ENCODE measurements at places on chromosomes 12 and 14. TPM values are rescaled to one million over a fixed set of nuclear protein-coding genes. Genes with fewer than 3 reads are reported as not detected.

- DNase-seq, result no peak
These were observed 37.0 kb upstream of the PNMA1 start for GRCh38 chr14:73751157-73751691.

ACRBP gene
- total RNA-seq, result not detected

OAS1 gene
- total RNA-seq, result 9.5 TPM

SLC2A14 gene
- total RNA-seq, result not detected

- no peak for DNase-seq
These were observed 66.0 kb upstream of the LHX5 start for GRCh38 chr12:113537751-113538087.

- peak; percentile 44 for DNase-seq
These were observed 397.6 kb downstream of the NUAK1 start for GRCh38 chr12:105740970-105741725.

C14orf180 gene
- total RNA-seq, result 0.26 TPM

DNA sequence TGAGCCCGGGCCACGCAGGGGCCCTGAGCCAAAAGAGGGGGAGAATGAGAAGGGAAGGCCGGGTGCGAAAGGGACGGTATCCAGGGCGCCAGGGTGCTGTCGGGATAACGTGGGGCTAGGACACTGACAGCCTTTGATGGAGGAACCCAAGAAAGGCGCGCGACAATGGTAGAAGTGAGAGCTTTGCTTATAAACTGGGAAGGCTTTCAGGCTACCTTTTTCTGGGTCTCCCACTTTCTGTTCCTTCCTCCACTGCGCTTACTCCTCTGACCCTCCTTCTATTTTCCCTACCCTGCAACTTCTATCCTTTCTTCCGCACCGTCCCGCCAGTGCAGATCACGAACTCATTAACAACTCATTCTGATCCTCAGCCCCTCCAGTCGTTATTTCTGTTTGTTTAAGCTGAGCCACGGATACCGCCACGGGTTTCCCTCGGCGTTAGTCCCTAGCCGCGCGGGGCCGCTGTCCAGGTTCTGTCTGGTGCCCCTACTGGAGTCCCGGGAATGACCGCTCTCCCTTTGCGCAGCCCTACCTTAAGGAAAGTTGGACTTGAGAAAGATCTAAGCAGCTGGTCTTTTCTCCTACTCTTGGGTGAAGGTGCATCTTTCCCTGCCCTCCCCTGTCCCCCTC, 3.0 kb downstream of the SSTR1 start:
- DNase-seq, result no peak

- no peak for DNase-seq
These were observed 28.8 kb downstream of the DMAC2L start for GRCh38 chr14:50340963-50341362.

SSPN gene
- 76.7 TPM for total RNA-seq

DNA sequence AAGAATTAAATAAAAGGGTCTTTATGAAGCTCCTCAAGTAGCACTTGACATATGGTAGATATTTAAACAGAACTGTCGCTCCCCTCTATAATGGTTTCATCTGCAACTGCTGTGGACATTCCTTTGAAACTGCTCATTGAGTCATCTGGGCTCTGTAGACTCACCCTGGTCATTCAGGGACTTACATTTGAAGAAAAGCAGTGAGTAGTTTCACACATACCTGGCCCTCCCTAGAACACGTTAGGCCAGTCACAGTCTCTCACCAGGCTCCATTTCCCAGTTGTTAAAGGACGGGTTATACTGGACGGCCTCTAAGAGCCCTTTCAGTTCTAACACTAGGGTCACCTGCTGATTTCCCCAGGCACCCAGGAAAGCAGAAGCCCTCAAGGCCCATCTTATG, 217.0 kb downstream of the BCL11B start:
- no peak for DNase-seq

DNA sequence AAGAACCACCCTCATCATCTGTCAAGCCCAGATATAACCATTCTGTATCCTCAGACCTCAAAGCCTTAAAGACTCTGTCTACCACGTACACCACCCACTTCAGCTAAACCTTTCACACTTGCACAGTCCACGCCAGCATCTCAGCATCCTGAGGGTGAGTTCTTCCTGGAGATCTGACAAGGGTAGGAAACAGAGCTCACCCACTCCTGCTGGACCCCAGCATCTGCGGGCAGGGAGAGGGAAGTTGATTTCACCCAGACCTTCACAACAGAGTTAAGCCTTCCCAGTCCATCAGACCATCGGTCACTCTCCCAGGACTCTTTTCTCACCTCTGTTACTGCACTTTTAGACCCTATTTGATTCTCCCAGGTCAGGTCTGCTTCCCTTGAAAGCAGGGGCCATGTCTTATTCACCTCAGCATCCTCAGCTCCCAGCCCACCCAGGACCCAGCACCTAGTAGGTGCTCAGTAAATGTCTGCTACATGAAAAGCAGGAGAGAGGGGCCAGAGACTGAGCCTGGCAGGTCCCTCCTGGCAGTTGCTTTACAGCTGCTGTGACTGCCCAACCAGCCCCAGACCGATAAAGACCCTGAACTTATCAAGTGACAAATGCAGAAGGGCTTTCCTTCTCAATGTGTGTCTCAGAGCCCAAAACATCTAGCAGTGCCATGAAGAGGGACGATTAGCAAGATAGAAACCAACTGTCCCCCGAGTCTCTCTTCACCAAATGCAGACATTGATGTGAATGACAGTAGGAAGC, 34.1 kb downstream of the ANO2 start:
- no peak for DNase-seq

DNA sequence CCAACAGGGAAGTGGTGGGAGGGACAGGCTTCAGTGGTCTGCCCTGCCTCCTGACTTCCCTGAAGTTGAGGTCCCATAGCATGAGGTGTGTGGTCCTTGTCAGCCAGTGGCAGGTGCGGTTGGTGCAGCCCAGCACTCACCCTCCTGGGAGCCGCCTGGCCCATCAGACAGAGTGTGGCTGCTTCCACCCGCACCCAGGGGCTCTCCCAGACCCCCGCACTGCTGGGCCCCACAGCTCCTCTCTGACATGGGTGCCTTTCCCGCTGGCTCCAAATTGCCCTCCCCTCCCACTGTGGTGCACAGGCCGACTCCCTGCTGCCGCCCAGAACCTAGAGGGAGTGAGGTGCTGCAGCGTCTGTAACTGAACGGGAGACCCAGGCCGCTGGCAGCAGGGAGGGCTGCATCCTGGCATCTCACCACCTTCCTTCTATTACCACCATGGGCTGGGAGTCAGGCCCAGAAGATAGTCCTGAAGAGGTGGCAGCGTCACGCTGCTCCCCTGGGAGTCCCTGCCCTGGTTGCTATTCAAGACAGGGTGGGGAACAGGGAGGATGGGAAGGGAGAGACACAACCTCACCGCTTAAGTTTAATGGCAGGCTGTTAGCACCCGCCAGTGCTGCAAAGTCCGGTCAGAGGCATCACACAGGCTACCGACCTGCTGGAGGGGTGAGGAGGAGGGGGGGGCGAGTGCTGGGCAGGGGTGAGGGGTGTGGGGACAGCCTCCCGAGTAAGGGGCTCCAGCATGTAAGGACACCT, 180.6 kb upstream of the PRMT8 start:
- no peak for DNase-seq

- no peak for DNase-seq
These were observed 75.2 kb downstream of the CMAS start for GRCh38 chr12:22121224-22121623.

GRCh38 chr14:23353433-23353780, 720 bp upstream of the SLC22A17 start:
- no peak for DNase-seq

IFT43 gene
- 57.5 TPM for total RNA-seq

GUCY2C gene
- total RNA-seq, result 0.15 TPM

GRCh38 chr12:100158535-100158934, 15.9 kb upstream of the BLTP3B start:
- DNase-seq, result no peak

GRCh38 chr14:21103411-21103709, 2.5 kb downstream of the TMEM253 start:
- no peak for DNase-seq

TCL1B gene
- not detected for total RNA-seq

GPR162 gene
- total RNA-seq, result 0.29 TPM

GRCh38 chr14:35412272-35413056, 7.9 kb upstream of the NFKBIA start:
- DNase-seq, result no peak

GRCh38 chr12:52395761-52396434, 10.2 kb downstream of the KRT82 start:
- DNase-seq, result peak; percentile 62

- peak; percentile 49 for DNase-seq
These were observed at the start of gene TRAF3 for GRCh38 chr14:102776761-102777710. Gene TRAF3, plus strand, starts transcription at chr14:102777449. Its CDS starts 92,753 bp downstream, at chr14:102870202.

DNA sequence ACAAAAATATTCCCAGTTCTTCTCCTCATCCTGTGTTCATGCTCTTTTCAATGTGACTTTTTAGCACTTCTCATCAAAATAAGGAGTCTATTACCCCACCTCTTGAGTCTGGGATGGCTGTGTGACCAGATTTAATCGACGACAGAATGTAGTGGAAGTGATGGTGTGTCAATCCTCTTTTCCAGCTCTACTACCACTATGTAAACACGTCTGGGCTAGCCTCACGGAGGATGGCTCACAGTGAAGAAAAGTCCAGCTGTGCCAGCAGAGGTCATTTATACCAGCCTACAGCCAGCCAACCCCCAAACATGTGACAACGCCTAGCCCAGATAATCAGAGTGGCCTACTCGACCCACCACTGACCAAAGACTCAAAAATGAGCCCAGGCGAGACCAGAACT, 37.3 kb upstream of the FGF6 start:
- no peak for DNase-seq

AHNAK2 gene
- 45.6 TPM for total RNA-seq

SDSL gene
- 0.26 TPM for total RNA-seq

PRH2 gene
- total RNA-seq, result not detected

DNA sequence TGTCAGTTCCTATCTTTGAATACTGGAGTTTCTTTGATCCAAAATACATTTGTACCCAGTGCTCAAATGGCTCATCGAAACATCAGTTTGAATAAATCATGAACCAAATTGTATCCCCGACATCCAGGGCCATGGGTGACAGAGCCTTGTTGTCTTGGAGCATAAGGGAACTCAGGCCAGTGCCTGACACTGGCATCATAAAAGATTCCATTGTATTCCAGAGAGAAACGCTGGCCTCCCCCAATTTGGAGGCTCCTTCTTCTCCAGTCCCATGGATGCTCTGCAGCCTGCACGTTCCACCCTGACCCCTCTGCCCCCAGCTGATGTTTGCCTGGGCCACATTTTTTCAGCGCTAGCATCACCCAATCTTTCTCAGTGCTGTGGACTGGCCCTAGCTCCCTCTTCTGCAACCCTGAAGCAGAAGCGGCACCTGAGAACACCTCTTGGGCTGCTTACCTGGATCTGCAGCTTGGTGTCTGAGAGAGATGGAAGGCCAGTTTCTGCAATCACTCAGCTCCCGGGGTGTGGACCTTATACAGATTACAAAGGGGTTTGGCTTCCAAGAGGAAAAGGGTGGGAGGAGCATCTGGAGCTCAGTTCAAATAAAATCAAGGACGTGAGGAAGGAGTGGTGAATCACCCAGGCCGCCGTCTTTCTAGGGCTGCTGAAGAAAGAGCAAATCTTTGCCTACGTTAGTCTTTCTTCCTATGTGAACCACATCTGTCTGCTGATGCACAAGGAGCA, at the start of gene RNASE1:
Gene RNASE1, minus strand, starts transcription at position 504 of the 744 bp plus-strand sequence. CDS start 776 bp downstream, outside the sequence.
- DNase-seq, result no peak

DNA sequence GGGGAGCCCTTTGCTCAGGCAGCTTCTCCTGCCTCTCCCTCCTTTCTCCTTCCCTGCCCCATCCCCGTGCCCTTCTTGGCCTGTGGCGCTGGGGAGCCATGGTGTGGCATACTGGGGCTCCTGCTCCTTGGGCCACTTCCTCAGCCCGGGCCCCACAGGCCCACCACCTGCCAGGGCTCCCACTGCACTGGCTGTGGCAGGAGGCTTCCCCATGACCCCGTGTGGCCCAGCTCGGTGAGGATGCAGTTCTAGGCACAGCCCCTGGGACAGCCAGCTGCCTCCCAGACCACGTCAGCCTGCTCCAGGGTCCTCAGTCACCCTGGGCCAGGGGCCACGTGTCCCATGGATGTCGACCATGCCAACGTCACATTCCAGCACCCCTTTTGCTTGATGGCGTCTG, 13.0 kb upstream of the AMN start:
- no peak for DNase-seq

DNA sequence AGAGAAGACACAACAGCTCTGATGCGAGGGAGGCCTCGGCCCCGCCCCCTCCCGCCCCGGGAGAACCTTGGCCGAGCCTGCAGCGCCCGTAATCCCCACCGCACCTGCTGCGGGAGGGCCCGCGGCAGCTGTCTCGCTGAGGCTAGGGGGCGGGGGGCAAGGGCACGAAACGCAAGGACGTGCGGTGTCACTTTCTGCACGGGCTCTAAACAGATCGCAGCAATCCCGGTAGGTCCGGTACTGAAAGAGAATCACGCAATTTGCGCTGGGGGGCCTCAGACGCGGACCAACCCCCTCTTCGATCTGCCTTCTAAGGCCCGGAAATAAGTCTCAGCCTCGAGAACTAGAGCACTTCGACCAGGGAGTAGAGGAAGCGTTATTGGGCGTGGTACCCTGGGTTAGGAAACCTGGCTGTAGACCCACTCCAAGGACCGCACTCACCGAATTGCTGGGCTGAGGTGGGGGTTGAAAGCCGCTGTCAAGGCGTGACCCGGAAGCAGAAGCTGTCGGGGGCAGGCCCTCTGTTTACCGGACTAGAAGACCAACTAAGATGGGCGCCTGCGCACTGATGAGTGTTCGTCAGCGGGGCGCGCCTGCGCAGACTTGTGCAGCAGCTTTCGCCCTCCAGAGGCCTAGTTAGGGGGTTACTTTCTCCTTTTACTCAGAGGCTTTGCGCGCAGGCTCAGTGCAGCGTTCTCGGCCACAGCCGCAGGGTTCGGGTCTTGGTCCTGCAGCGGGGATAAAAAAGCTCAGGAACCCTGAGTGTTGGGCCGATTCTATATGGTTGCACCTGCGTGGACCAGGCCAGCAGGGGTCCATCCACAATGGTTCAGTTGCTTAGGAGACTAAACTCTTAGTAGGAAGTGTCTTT, at the start of gene ASB8:
Gene ASB8, minus strand, starts transcription at position 498 of the 871 bp plus-strand sequence. CDS start 4,019 bp downstream, outside the sequence.
- peak; percentile 99 for DNase-seq

KLRK1 gene
- 0.76 TPM for total RNA-seq

ARMH4 gene
- 49.9 TPM for total RNA-seq

GRCh38 chr14:68979021-68979721, at the start of gene ACTN1:
Gene ACTN1, minus strand, starts transcription at chr14:68979302. Its CDS starts 246 bp downstream, at chr14:68979056.
- DNase-seq, result peak; percentile 97

OTOGL gene
- total RNA-seq, result 1.6 TPM

DNA sequence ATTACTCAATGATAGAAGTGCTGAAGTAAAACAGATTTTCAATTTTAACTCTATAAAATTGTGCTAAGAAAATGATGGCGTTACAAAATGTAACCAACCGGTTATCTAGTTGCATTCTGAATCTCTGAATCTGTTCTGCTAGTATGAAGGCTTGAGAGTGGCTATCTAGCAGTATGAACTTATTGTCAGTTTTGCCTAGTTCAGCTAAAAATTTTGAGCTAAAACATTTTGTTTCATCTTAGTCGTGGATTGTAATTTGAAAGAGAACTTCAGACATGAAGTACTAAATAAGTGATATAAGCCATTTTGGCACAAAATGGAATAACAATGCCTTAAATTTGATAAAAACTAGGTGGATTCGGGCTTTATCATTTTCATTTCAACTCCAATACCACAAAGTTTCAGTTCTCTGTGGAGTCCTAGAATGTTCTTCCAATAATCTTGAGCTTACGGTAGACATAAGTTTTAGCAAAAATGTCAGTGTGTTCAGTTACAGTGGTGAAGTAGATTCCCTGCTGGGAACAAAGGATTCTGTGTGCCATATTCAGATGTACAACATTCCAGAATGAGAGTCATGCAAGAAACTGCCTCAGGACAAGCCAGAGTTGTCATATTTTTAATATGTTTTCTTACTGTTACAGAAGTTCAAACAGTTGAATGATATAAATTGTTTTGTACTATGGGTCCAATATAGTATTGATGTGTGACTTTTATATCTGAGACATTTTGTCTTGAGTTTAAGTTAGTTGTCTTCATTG, 28.1 kb downstream of the ATP6V1D start:
- no peak for DNase-seq

All from uterus (tissue), 4 donors.